ENCODE measurements at places on chromosomes 2 and 18.

GRCh38 chr18:48715711-48716361 is 177.0 kb downstream of the CTIF start:
- no peak for DNase-seq

GRCh38 chr2:168568476-168569267 is 112.6 kb downstream of the CERS6 start:
- DNase-seq = no peak

DNA sequence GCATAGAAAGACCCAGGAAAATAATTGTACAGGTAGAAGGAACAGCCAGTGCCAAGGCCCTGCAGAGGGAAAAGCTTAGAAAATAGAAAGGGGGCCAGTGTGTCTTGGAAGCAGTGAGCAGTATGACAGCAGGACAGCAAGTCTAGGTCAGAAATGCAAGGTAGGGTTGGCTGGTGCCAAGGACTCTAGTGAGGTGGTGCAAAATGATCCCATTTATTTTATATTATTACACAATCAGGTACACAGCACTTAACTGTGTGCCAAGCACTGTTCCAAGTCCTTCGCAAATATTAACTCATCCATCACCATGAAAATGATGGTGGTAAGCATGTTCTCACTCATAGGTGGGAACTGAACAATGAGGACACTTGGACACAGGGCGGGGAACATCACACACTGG is 100.0 kb downstream of the AQP4 start:
- DNase-seq = no peak

- DNase-seq = peak; percentile 95
These were observed at the start of gene CXCR4 for GRCh38 chr2:136117909-136118818. CXCR4 (minus strand) TSS chr2:136118149; CDS start chr2:136118060, 89 bp downstream.

DNA sequence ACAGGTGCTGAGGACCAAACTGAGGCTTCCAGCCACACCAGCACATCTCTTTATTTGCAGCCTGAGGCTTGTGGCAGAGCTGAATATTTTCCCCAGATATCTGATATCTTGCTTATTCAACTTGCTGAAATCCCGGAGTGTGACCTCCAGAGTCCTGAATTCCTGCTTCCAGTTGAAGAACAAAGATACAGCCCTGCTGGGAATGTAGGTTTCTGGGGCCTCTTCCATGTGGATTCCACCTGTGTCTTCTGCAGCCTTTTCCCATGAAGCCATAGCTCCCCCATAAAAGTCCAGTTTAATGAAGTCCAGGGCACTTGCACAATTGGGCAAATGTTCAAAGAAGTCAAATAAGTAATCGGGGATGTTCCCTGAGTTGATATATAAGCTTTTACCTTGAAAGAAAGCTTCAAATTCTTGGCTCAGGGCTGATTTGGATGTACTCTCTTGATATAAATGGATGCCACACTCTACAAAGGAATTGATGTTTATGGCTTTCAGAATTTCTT is 14.9 kb downstream of the NLRC4 start:
- DNase-seq = no peak

- no peak for DNase-seq
These were observed 1559.3 kb upstream of the ZEB2 start for GRCh38 chr2:146079216-146079615.
